ENCODE measurements at places on chromosomes 2 and 18.

DNA sequence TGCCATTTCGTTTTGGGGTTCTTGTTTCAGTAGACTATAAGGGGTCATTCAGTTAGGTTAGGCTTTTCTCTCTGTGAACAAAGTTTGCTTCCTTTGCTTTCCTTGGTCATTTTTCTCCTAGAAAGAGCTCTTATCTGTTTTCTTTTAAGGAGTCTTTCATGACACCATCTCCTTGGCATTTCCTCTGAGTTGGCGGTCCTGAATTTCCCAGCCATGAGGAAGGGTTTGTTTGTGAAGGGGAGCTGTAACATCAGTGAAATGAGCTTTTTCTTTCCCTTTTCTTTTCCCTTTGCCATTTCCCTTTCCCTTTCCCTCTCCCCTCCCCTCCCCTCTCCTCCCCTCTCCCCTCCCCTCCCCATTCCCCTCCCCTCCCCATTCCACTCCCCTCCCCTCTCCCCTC is 61.7 kb downstream of the MAP4K4 start:
- DNase-seq, result no peak

DNA sequence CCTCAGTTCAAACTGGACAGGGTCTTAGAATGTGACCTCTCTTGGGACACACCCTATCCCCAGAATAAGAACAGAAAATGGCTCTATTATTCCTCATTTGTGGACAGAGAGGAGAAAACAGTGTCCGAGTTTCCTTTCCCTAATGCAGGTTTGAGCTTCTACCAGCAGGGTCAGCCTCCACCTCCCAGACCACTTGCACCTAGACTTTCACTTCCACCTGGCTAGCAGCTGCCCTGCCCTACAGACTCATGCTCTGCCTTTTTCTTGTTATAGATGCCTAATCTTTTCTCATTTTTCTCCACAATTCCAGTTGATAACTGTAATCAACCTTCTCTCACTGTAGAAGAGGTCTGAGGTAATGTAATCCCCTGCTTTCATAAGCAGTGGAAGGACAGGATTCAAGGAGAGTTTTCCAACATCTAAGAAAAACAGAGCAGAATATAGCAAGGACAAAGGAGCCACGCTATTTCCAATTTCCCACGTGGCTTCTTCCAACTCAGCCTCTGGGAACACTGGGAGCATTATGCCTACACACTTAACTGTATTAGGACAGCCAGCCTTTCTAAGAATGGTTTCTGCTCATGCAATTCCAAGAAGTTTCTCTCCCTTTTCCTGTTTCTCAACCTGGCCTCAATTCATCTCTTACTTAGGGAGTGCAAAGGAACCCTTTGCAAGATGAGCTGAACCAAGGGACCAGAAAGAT is 239.8 kb downstream of the BCL11A start:
- DNase-seq, result no peak

- DNase-seq, result no peak
Observed at GRCh38 chr2:216680951-216681629, 14.3 kb downstream of the IGFBP5 start.

DNA sequence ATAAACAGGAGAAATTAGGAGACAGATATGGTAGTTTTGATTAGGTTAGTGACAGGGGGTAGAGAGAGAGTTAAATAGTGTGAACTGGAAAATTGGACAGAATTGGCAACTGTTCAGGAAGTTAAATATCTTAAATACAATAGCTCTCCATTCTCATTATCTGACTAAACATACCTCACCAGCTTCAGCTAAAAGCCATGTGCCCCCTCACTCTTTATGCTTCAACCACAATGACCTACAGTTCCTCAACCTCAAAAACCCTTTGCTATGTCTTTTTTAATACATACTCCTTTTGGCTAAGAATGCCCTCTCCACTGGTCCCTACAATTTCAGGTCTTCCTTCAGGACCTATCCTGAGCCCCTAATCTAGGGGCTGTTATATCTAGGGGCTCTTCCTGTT is 740.2 kb upstream of the ZEB2 start:
- DNase-seq, result no peak

- DNase-seq, result no peak
Observed at GRCh38 chr2:104945866-104946265, 92.0 kb downstream of the POU3F3 start.

DNA sequence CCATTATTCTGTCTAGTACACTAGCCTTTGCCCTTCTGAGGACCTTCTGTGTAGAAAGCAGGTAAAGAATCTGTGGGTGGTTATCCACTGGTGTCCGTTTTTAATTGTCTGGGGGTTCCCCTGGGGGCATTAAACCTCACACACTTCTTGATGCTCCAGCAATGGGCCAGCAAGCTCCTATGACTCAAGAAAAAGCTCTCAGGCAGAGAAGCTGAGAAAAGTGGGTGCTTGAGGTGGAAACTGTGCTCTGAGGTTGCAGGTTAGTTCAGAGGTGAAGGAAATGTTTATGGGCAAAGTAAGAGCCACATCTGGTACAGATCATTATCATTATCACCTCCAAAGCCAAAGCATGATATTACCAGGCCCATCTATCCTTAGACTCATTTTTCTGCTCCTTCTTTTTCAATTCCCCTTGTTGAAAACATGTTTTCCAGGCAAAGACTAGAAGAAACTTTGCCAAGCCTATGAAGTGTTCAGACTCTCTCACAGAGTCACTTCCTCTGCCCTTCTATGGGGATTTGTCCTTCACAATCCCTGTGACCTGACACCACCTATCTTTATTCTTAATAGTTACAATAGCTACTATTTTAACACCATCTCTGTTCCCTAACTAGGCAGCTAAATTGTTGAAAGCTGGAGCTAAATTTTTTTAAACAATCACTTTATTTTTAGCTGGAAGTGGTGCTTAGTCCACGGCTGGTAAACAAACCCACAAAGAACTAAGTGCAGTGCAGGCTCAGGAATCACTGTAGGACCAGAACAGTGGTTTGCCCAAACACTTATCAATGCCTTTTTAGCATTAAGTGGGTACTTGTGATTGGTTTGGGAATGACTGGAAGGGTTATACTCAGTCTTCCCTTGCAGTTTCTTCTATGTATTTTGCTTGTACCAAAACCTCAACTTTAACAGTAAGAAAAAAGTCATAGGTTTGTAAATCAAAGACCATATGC is 512.8 kb upstream of the POU3F3 start:
- no peak for DNase-seq

DNA sequence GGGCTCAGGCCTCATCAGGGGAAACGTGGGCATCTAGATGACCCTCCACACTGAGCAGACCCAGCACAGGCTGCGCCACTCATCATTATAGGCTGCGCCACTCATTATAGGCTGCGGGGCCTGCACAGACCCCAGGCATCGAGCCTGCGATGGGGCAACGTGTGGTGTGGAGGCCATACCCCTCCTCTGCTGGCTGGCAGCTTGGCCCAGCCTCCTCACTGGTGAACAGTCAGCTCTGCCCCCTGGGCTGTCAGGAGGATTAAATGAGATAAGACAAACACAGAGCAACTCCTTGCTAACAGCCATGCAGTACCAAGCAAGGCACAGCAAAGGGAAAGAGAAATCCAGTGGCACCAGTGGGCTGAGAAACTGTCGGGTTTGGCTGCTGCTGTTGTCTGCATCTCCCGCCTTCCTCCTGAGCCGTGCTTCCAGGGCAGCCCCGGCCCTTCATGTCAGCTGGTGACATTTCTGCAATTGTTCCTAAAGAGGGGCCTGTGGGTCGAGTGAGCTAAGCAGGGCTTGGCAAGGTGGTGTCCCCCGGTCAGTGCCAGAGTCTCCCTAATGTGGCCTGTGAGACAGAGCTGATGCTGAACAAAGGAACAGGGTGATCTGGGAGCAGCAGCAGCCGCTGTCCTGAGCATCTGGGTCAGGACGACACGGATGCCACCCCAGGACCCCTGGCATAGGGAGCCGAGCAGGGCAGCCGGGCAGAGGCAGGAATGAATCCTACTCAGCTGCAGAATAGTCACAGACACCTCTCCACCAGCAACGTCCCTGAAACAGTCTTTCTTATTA is 48.7 kb downstream of the RRM2 start:
- no peak for DNase-seq

- DNase-seq, result no peak
Observed at GRCh38 chr2:223998948-223999347, 40.1 kb downstream of the SERPINE2 start.

GRCh38 chr2:219010162-219010756 is 17.0 kb upstream of the CRYBA2 start:
- no peak for DNase-seq

- DNase-seq, result no peak
Observed at GRCh38 chr2:97691166-97691565, 21.7 kb downstream of the C2orf92 start.

DNA sequence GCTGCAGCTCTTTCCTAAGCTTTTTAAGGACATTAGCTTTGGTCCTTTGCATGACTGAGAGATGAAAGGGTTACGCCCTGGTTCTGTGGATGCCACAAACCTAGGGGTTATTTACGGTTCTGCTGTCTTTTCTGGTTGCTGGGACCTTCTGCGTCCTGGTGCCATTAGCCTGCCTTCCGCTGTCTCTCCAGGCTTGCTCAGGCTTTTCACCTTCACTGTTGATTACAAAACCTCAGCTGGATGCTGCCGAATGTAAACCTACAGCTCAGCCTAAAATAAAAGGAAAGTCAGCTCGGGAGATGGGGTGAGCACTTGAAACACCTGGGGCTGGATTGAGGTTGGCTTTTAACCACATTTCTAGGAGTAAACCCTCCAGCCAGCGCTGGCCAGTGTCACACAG is 130.9 kb upstream of the ARHGAP28 start:
- DNase-seq, result no peak

DNA sequence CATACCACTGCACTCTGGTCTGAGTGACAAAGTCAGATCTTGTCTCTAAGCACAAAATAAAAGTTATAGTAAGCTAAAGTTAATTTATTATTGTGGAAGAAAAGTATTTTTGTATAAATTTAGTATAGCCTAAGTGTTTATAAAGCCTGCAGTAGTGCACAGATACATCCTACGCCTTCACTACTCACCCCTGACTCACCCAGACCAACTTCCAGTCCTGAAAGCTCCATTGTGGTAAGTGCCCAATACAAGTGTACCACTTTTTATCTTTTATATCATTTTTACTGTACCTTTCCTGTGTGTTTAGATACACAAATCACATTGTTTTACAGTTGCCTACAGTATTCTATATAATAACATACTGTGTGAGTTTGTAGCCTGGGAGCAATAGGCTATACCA is 57.5 kb downstream of the UBE2E3 start:
- no peak for DNase-seq

DNA sequence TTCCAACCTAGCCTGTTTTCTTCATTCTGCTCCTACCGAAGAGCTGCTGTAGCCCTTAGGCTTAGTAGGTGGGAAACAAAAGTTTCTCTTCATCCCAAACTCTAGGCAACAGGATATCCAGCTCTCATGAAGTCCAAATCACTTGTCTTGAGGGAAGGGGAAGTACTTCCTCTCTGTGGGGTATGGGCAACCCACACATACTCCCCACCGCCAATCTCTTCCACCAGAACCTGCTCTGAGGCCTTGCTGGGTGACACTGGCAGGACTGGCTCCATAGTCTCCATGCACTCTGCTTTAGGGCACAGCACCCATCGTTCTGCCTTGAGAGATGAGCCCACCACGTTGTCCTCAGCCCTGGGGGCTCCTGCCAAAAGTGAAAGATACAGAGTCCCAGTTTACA is 173.0 kb downstream of the NCK2 start:
- DNase-seq, result no peak

- DNase-seq, result no peak
Observed at GRCh38 chr2:134590679-134591078, 128.1 kb downstream of the TMEM163 start.

DNA sequence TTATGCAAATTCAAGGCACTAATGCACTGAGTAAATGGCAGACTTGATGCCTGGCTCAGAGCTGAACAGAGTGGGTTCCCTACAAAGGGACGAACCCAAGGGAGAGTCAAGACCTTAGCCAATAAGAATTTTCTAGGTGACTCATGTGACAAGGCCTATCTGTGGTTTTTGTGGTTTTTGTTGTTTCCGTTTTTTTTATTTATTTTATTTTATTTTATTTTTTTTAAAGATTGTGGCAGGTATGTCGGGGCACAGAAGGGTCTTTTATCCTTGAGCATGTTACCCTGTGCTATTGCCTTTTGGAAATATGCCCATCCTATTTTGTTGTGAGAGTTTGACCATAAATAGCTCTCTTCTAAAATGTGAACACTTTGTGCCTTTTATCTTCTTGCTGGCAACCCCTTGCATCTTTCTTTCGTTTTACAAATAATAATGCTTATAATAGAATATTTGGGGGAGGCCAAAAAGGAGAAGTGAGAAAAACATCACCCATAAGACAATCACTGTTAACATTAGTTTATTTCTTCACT is 113.4 kb upstream of the AQP4 start:
- no peak for DNase-seq

DNA sequence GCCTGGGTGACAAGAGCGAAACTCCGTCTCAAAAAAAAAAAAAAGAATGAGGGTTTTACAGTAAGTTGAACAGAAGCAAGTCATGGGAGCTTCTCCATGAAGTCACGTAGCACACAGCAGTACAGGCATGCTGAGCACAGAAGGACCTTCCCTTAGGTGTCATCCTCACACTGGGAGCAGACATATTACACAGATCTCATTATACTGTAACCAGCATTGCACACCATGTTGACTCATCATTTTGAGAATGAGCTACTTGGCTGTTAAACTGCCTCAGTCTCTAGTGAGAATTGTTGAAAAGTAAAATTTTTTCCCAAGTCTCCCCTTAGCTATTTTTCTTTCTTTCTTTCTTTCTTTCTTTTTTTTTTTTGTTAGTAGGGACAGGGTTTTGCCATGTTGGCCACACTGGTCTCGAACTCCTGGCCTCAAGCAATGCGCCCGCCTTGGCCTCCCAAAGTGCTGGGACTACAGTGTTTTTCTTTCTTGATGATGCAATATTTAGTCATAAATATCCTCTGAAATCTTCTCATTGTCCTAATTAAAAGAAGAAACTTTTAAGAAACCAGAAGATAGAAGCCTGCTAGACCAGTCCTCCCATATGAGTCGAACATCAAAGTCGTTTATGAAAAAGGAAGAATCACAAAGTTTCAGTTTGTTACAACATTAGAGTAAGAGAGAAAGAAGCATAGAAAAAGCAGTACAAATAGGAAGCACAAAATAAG is 37.9 kb upstream of the PPP1CB start:
- DNase-seq, result no peak

DNA sequence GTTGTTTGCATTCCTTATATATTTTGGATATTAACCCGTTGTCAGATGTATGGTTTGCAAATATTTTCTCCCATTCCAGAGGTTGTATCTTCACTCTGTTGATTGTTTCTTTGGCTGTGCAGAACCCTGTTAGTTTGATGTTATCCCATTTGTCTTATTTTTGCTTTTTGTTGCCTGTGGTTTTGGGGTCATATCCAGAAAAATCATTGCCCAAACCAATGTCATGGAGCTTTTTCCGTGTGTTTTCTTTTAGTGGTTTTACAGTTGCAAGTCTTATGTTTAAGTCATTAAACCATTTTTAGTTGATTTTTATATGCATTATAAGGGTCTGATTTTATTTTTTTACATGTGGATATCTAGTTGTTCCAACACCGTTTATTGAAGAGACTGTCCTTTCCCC is 35.8 kb downstream of the PPIG start:
- no peak for DNase-seq
